ELF-1 (cell line): ENCODE measurements at places on chromosomes 2 and 18.
A peak's percentile ranks its signal among the peaks of the same experiment; 100 is the strongest.

DNA sequence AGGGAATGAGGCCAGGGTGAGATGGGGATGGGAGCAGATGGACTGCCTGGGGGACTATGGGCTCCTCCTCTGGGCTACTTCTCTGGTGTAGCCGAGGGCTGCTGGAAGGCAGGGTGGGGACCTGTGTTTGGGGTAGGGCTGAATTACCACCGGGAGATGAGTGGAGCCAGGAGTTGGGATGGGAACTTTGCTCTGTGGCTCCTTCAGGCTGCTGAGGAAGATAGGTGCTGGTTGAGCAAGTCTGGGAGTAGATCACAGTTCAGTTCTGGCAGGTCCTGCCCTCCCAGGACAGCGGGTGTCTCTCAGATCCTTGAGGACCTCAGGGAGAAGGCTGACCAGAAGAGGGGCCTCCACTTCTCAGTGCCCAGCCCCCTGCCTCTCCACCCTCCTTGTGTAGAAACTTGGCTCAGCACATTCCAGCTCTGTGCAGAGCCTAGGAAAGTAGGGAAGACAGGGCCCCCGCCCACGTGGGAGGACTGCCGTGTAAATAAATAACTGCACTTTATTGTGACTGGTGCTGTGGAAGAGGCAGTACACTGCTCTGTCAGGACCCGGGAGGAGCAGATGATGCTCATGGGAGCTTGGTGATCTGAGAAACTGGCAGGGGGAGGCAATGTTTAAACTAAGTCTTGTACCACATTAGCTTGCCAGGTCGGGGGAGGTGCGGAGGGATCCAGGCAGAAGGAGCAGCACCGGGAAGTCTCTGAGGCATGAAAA lies 15.3 kb downstream of the TET3 start:
- DNase-seq, result peak; percentile 32

- no peak for DNase-seq
Measured at GRCh38 chr18:76557026-76557575, 62.1 kb upstream of the ZNF516 start.

GRCh38 chr2:161164161-161164560 lies 3.9 kb downstream of the TANK start:
- DNase-seq, result no peak

DNA sequence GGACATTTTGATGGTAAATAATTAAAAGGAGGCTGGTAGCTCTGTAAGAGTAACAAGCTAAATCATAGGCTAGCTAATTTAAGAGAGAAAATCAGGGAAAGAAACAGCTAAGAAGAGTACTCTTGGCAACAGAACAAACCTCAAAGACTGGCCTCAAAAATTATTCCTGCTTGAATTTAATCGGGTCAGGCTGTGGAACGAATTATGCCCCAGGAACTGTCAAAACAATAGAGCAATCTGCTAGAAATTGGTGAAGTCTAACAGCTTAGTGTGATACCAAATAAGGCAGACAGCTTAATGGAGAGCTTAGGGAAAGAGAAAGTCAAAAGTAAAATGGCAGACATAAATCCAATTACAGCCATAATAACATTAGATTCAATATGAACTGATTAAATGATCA lies 215.7 kb downstream of the MREG start:
- DNase-seq, result no peak

DNA sequence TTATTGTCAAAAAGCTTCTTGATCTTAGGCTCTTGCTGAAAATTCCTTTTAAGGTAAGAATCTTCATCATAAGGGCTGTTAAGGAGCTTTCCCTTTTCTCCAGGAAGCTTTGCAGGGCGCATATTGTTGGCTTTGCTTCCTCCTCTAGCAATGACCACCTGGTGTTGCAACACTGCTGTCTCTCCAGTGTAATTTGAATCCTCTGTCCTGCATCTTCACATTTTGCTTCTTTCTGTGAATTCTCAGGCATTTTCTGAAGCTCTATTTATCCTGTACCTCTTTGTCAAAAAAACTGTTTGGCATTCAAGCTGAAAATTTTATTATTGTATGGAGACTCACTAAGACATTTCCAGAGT lies 533.1 kb upstream of the CHAC2 start:
- peak; percentile 5 for DNase-seq

- DNase-seq, result no peak
Measured at GRCh38 chr2:38892819-38893218, 3.1 kb downstream of the ARHGEF33 start.

DNA sequence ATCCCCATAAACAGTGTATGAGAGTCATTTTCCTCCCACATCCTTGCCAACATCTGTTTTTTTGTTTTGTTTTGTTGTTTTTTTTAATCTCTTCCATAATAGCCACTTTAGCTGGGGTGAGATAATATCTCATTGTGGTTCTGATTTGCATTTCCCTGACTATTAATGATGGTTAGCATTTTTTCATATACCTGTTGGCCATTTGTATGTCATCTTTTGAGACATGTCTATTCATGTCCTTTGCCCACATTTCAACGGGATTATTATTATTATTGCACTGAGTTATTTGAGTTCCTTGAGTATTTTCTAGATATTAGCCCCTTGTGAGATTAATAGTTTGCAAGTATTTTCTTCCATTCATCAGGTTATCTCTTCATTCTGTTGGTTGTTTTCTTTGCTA lies 223.3 kb downstream of the LPIN1 start:
- no peak for DNase-seq

GRCh38 chr2:10810202-10811161 lies 2.1 kb downstream of the PDIA6 start:
- DNase-seq, result no peak

DNA sequence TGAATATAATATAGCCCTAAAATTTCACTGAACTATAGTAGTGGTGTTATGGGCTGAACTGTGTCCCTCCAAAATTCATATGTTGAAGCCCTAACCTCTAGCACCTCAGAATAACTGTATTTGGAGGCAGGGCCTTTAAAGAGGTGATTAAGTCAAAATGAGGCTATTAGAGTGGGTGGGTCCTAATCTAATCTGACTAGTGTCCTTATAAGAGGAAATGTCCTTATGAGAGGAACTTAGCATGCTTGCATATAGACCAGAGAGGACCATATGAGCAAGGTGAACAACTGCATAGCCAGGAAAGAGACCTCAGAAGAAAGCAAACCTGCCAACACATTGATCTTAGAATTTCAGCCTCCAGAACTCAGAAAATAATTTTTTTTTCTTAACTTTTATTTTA lies 238.4 kb downstream of the ZEB2 start:
- DNase-seq, result no peak

- no peak for DNase-seq
Measured at GRCh38 chr2:34549710-34550345, 950.7 kb upstream of the FAM98A start.

DNA sequence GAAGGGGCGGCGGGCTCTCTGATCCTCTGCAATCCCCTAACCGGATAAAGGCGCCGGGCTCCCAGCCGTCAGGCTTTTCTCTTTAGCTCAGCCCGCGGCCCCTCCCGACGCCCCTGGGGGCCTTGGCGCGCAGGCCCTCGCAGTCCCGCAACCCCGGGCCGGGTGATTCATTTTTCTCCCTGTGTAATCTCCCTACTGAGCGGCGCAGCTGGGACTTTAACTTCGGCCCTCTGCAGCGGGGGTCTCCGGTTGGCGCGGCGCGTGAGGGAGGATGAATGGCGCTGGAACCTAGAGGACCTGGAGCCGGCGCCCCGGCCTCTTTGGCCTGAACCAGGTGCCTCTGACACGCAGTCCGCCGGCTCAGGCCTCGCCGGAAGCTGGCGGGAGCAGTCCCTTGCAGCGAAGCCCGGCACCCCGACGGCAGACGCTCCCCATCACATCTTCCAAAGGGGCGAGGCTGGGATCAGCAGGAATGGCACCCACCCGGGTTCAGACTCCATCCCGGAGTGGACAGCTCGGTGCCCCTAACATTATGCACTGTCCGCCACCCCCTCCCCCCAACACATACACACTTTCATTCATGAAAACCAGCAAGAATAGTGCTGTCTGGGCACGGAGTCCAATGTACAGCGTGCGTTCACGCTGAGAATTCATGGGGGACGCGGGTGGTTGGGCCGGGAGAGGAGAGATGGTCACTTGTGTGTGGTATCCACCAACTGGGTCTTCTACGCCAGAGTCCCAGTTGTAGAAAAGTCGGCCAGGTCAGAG lies 1.2 kb downstream of the CNGA3 start:
- peak; percentile 68 for DNase-seq

- no peak for DNase-seq
Measured at GRCh38 chr2:48753228-48753627, 2.3 kb downstream of the LHCGR start.

DNA sequence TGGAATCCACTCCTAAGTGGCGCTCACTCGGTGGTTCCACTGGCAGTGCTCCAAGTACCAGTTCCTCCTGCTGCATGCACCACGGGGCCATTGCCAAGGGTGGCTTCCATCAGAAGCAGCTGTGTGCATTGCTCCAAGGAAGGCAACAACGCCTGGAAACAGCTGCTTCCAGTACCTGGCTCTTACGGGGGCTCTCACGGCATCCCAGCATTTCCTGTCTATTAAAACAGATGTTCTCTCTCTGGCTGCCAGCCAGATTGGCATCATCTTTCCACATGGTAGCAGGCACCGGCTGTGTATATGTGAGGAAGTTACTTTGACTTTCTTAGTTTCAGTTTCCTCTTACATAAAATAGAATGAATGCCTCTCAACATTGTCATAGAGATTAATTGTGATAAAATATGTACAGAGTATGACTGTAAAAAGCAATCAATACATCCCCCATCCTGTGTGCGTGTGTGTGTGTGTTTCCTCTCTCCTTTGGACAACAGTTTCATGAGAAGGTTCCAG lies 84.9 kb downstream of the CMPK2 start:
- DNase-seq, result no peak

- no peak for DNase-seq
Measured at GRCh38 chr18:76668546-76668945, 153.8 kb upstream of the ZNF236 start.

GRCh38 chr18:51028201-51028805 lies 1.7 kb upstream of the SMAD4 start:
- DNase-seq, result peak; percentile 21

DNA sequence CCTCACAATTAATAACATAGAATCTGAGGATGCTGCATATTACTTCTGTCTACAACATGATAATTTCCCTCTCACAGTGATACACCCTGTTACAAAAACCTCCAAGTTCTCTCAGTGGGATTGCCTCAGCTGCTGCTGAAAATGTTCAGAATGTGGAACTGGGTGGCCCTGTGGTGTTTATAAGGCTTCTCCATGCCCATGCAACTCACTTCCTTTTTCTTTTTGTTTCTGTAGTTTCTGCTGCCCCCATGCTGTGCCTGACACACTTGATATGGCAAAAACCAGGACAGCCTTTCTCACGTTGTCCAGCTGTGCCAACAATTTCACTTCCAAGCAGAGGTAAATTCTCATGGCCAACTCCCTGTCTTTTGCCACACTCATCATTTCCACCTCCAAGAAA lies 206.2 kb downstream of the RPIA start:
- no peak for DNase-seq

- no peak for DNase-seq
Measured at GRCh38 chr2:100411841-100412292, 5.6 kb downstream of the CHST10 start.

GRCh38 chr2:67463810-67464209 lies 66.7 kb downstream of the ETAA1 start:
- DNase-seq, result peak; percentile 8

DNA sequence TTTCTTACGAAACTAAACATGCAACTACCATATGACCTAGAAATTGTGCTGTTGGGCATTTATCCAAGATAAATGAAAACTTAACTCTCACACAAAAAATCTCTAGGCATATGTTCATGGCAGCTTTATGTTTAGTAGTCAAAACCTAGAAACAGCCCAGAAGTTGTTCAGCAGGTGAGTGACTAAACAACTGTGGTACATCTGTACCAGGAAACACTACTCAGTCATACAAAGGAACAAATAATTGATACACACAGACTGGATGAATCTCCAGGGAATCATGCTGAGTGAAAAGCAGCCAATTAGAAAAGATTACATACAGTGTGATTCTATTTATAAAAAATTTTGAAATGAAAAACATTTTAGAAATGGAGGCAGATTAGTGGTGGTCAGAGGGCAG lies 29.3 kb downstream of the DYNC2LI1 start:
- no peak for DNase-seq

- no peak for DNase-seq
Measured at GRCh38 chr18:2657788-2658458, 2.4 kb downstream of the SMCHD1 start.

DNA sequence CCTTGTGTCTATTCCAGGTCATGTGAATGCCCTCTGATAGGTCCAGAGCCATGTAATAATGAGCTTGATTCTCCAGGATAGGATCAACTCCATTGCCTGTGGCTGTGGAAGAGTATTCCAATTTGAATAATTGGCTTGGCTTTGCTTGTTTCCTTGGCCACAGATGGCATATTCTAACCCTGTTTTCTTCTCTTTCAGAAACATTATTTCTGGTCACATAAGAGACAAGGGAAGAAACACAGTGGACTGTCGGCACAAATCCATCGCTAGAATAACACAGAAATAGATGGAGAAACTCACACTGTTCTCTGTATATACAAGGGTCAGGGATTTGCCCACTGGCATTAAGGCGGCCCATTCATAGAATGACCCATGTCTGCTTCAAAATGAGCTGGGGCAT lies 278.4 kb upstream of the CCDC68 start:
- DNase-seq, result no peak

- no peak for DNase-seq
Measured at GRCh38 chr2:109226622-109227021, 97.6 kb downstream of the SH3RF3 start.

- no peak for DNase-seq
Measured at GRCh38 chr18:11807233-11807632, 44.0 kb upstream of the CHMP1B start.

DNA sequence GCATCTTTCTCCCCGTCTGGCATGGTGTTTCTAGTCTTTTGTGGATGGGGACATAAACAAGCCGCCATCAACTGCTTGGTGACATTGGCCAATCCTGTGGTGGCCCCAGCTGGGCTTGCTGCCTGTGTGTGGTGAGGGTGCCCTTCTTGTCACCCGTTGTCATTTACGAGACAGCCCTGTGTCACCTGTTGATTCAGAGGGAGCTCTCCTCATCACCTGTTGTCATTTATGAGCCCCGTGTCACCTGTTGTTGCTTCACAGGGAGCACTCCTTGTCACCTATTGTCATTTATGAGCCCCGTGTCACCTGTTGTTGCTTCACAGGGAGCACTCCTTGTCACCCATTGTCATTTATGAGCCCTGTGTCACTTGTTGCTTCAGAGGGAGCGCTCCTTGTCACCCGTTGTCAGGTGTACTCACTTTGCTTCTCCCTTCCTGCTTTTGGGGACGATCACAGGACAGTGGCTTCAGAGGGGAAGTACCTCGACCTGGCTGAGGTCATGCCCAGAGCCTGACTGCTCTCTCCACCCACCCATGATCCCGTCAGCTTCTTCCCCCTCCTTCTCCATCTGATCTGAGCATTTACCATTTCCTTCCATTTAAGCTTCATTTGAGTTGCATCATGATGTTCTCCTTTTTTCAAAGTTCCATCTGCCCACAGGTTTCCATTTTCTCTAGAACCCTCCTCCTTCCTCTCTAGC lies 29.1 kb downstream of the HPCAL1 start:
- DNase-seq, result no peak

- no peak for DNase-seq
Measured at GRCh38 chr2:120617055-120617454, 118.6 kb upstream of the GLI2 start.

GRCh38 chr2:68710756-68711155 lies 23.9 kb upstream of the ARHGAP25 start:
- no peak for DNase-seq

GRCh38 chr2:8509621-8510020 lies 172.2 kb upstream of the ID2 start:
- DNase-seq, result no peak
